ENCODE measurements at places on chromosomes 6 and 20.

DNA sequence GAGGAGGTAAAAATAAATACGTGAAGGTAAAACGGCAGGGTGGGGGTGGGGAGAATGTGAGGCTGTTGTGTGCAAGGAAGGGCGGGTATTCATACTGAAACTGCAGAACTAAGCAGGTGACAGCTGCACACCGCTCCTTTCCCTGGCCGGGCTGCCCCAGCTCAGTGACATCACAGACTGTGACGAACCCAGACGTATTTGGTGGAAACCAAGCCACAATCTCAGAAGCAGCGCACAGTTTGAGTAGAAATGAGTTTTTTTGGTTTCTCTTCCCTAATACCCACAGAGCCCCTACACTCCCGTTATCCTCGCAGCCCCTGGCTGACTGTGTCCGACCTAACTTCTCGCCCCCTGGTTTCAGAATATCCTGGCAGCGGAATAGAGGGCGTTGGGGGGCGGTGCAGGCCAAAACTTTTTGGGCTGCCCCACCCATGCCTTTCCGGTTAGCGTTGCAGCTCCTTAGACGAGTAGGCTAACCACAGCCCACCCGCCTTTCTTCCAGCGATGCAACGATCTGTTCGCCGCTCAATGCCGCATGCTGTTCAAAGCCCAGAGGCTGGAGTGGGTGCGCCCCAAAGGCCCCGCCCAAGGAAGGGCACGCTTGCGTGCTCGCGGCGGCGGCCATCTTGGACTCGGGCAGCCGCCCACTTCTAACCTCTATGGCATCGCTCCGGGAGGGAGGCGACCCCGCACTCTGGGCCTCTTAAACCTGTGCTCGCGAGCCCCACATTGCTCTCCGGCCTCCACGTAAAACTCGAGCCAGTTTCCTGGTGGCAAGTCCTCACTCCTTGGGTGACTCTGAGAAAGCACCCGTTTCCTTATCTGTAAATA, 9.1 kb downstream of the BAK1 start:
- DNase-seq: peak; percentile 96

DNA sequence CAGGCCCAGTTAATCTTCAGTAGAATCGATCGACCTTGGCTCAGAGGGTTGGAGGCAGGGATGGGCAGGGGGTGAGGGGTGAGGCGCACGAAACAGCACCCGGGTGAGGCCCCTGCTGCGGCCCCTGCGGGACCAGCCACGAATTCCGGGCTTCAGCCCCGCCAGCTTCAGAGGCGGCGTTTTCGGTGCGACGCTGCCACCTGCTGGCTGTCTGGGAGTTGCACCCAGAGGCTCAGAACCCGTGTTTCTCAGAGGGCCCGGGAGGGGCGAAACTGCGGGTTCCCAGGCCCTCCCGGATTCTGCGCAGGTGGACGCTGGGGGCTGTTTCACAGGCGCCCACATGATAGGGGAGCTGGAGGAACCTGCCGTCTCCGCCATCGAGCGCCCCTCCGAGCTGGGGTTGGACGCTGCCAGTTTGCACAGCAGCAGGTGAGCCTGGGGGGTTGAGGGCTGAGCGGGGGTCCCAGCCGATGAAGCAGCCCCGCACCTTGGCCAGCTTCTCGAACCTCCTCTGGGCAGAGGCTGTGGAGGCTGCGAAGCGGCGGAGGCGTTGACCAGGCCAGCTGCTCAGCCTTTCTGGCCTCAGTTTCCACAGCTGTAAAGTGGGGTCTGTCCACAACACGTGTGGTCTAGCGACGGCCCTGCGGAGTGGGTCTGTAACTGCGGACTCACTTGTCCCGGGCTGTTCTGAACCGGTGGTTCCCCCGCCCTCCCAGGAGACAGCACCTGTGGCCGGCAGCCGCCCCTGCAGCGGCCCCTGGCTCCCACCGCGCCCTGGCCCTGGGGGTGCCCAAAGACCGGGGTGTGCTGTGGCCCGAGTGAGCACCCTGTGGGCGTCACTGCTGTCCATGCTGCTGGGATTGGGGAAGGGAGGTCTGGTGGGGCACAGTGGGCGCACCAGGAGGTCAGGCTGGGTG, 2.5 kb upstream of the BHLHE23 start:
- DNase-seq: peak; percentile 95

GRCh38 chr6:151661928-151662327, 145.6 kb upstream of the ESR1 start:
- DNase-seq: no peak

- no peak for DNase-seq
Observed at GRCh38 chr20:12512755-12513154, 496.0 kb upstream of the SPTLC3 start.

- no peak for DNase-seq
Observed at GRCh38 chr6:21501021-21501354, 92.6 kb upstream of the SOX4 start.

DNA sequence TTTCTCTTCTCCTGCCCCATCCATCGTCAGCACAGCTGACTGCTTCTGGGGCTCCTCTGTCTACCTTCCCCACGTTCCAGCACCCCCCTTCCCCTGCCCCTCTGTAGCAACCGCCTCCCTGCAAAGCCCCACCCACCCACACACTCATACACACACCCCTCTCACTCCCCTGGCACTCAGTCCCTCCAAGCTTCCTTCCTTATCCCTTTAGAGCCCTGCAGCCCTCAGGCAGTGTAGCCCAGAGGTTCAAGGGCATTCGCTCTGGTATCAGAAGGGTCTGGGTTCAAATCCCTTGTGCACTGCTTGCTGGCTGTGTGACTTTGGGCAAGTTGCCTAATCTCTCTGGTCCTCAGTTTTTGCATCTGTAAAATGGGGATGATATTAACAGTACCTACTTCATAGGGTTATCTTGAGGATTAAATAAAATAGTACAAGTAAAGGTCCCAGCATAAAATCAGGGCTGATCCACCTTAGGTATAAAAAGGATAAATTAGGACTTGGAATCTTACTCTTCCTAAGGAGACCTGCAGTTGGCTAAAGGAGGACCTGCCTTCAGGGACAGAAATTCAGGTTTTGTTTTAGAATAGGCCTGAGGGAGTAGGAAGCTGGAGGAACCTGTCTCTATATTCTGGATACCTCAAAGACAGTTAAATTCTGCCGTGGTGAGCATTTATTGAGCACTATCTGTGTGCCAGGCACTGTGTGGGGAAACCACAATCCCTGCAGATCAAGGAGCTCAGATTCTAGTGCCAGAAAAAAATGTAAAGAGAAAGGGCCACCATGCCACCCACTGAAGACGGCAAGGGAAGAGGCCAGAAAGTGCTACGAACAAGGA, 94.1 kb downstream of the SNX5 start:
- no peak for DNase-seq
